Trophoblast cell (in vitro differentiated cells and primary cell): ENCODE measurements at places on chromosomes 1 and 21.

- DNase-seq, result no peak
These were observed 224.3 kb upstream of the FGGY start for GRCh38 chr1:59072583-59072947.

DNA sequence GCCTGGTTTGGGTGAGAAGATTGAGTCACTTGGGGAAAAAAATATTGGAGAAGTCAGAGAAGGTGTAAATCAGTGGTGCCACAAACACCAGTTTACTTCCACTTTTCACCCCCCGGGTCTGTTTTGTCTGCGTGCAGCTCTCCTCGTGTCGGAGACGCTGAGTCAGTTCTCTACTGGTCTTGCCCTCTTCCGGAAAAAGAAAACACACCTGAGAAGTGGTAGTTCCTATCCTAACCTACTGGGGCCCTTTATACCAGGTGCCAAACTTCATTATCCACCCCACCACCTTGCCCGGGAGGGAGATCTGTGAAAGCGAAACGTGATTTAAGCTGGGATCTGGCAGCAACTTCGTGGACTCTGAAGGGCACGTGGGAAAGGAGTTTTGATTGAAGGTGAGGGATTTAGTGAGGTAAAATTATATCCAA lies 855 bp upstream of the IVNS1ABP start:
- peak; percentile 76 for DNase-seq

- peak; percentile 75 for DNase-seq
These were observed 172.5 kb downstream of the ST6GALNAC5 start for GRCh38 chr1:77039739-77040138.

DNA sequence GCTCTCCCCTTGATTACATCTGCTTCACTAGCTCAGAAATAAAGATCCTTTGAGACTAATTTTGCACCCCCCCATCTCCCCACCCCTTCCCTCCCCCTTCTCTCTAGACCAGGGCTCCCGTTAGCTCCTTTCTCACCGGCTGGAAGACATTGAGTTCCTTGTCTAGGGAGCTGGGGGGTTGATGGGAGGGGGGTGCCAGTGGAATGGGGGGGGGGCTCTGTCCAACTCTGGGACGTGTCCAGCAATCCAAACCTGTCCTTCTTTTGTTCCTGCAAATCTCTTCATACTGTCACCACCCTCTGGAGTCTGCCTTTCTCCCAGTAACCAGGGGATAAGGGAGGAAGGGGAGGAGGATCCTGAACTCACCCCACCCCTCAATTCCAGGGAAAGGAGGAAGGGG lies 61.9 kb downstream of the RHBG start:
- no peak for DNase-seq

DNA sequence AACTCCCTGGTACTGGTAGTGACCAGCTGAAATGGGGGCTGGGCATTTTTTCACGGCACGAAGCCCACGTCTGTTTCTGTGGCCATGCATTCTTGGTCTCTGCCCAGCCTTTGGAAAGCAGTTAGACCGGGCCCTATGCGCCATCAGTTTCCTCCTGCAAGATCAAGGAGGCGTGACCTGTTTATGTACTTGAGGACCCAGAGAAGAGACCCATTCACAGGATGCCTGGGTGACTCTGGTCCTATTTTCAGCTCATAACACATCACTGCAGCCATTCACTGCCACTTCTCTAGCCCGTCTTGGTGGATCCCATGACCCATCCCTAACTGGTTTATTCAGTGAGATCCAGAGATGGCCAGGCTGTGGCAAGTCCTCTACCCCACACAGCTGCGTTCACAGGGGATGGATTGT lies 70.4 kb downstream of the SPSB1 start:
- no peak for DNase-seq

GRCh38 chr21:44834951-44835646 lies 17.2 kb upstream of the SUMO3 start:
- no peak for DNase-seq

DNA sequence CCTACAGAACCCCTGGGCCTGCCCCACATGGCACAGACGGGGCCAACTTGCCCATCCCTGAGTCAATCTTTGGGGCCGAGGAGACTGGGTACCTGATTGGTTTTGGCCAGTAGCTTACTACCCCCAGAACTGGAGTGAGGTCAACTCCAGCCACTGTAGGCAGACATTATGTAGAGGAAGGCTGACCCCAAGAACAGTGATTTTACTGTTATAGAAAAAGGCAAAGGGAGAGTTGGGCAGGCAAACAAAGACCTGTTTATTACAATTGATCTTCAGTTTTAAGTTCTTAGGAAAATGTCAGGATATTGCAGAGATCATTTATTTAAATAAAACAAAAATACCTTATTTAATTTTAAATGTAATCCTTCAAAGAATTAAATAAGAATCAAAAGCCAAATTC lies 653.8 kb downstream of the NPHP4 start:
- DNase-seq, result no peak

DNA sequence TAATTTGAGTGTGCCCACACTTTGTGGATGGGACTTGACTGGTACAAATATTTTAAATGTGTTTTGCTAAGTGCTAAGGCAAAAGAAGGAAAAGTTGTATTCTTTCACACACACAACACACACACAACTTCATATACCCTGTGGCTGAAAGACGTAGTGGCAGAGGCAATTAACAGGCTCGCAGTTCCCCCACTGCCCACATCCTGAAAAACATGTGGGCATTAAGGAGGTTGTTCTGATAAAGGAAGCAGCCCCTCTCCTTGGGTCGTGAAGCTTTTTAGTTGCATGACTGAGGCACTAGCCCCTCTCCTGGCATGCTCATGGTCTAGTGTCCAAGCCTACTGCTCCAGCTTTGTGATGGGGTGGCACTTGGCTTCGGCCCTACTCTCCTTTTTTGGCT lies 14.3 kb upstream of the ADAM30 start:
- no peak for DNase-seq

DNA sequence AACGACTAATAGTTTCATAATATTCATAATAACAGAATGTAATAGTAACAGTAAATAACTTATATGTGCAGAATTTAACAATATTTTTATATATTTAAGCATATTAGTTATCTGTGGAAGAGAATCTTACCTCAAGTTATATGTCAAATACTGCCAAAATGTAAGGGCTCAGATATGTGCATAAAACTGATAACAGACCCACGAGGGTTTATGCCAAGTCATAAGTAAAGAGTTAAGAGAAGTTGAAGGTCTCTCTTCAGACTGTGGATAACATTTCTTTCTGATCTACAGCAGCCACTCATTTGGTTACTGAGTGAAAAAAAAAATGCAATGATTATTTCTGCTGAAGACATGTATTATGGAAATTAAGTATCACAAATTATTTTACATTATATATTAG lies 1167.8 kb upstream of the NCAM2 start:
- DNase-seq, result no peak

DNA sequence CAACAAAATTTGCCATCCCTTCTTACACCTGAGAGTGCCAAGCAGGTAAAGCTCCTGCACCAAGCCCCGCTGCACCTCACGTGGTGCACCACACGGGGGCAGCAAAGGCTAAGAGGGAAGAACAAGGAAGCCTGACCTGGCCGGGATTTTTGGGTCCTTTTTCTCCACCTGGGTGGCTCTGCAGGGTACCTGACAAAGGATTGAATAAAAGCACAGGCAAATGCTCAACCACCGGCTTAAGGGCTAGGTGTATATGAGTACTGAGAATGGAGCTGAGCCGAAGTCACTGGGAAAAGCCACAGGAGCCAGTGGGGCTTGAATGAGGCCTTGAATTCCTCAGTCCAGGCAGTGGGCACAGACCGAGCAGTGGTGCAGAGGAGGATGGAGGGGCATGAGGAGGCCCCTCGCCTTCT lies 36.4 kb downstream of the ZNF697 start:
- peak; percentile 82 for DNase-seq

- DNase-seq, result no peak
These were observed 89.6 kb upstream of the LPGAT1 start for GRCh38 chr1:211920141-211920572.

GRCh38 chr1:37473431-37474045 lies 842 bp upstream of the ZC3H12A start:
- no peak for DNase-seq

DNA sequence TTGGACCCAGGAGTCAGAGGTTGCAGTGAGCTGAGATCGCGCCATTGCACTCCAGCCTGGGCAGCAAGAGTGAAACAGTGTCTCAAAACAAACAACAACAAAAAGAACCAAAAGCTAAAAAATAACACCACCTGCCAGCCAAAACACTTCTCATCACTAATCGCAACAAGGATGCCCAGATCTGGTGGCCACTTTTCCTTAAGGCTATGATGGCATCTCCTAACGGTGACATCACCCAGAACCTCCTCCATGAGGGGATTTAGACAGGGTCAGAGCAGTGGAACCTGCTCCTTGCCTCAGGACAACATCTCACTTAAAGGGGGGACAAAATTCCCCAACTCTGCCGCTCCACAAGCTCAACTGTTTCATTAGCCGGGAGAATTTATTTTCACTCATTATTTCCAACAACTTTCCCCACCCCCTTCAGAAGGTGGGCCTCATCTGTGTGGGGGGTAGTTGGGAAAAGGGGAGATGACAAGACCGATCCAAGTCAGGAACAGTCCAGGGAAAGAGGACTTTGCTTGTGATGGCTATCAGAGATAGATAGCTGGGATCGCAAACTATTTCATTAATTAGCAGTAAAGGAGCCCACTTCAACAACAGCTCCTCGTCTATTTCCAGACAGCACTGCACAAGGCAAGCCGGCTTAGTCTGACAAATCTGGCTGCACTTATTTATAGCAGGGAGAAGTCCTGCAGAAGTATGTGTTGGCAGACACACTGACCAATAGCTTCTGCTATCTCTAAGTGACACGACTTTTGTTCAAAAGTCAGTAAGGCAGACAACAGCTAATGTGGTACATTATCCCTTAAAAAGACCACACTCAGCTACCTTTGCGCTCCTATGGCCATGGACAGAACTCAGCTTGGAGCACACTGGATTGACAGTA lies 2.6 kb downstream of the PABPC4 start:
- no peak for DNase-seq

- DNase-seq, result no peak
These were observed 135.0 kb downstream of the DHRS3 start for GRCh38 chr1:12482988-12483387.

DNA sequence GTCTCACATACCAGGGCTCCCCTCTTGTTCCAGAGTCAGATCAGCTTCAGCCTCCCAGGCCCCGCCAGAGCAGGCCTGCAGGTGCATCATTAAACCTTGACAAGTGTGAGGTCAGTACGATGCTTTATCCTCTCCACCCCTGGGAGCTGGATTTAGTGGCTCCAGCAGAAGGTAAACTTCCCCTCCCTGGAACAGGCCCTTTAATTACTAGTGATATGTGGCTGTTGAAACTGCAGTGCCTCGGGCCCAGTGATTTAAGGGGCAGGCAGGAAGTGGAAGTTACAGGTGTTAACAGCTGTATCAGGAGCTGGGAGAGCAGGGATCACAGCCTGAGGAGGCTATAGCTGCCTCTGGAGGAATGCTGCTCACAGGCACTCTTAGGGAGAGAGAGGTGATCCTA lies 132.4 kb upstream of the KLHDC7A start:
- no peak for DNase-seq

DNA sequence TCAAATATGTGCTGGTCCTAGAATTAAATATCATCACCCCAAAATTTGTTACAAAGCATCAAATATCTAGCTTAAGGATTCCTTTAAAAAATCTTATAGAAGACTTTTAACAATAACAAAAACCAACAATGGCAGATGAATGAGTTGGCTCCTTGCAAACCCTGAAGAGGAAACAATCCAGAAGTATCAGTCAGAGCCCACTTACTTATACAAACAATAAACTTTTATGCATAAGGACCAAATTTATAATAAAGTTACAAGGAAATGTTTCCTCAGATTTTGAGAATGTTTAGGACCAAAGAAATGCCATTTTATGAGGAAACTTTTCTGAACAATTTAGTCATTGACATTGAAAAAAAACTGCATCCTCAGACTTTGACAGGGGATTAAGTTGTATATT lies 52.7 kb downstream of the LPAR3 start:
- DNase-seq, result no peak

DNA sequence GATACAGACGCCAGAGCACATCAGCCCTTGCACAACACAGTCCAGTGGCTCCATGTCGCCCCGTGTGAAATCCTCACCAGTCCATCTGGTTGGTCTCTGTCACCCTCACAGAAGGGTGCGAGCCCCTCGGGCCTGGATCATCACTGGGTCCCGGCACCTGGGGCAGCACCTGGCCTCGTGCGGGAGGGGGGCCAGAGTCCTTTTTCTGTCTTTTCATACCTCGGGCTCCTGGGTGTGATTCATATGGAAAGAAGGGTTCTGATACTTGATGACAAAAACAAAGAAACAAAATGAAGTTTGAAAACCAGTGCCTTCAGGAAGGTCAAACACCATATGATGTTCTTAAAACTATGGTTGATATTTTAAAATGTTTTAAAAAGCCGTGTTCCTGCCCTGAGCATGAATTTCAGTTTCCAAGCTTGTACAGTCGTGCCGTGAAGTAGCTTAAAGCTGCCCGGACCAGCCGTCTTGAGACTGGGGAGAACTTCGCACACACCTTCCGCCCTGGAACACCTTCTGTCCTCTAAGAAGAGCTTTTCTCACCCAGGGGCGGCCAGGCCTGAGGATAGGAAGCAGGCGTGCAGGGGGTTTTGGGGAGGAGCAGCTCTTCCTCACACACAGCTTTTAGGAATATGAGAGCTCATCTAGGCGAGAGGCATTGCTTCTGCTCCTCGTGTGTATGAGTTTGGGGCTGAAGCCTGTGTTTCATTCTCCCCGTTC lies 35.2 kb downstream of the SLC37A1 start:
- DNase-seq, result no peak
